ENCODE measurements at places on chromosomes 6 and 20. TPM values are rescaled to one million over a fixed set of nuclear protein-coding genes. Genes with fewer than 3 reads are reported as not detected.
A peak's percentile ranks its signal among the peaks of the same experiment; 100 is the strongest.

Gene DLL1
- total RNA-seq: 26.9 TPM

Gene TBXT
- not detected for total RNA-seq

Gene FAM217A
- not detected for total RNA-seq

DNA sequence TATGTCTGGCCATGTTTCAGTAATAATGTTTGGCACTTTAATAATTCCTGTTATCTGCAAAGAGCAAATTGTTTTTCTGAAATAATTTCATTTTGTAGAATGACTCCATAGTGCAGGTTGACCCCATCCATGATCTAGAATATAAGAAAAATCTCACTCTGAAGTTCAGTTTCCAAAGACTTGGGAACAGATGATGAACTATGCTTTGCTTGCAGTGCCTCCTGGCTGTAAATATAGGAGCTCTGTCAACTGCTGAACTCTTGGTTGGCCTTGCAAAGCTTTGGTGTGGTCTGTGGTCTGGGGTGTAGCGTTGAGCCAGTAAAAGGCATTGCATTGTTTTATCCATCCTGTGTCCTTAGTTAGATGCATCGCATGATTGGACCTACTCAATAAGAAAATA is 104.0 kb downstream of the PLCB4 start:
- H3K4me3 ChIP-seq: no peak overlapping the region
- no peak overlapping the region for H3K27ac ChIP-seq
- H3K4me1 ChIP-seq: no peaks in the 10 kb centered on the region
- H3K36me3 ChIP-seq: no peaks in the 10 kb centered on the region

- DNase-seq: no peak
- H3K27me3 ChIP-seq: no peaks in the 10 kb centered on the region
- H3K4me1 ChIP-seq: no peaks in the 10 kb centered on the region
- no peaks in the 10 kb centered on the region for H3K36me3 ChIP-seq
- H3K27ac ChIP-seq: no peak overlapping the region
- no peak overlapping the region for H3K4me3 ChIP-seq
Observed at GRCh38 chr20:5844063-5844681, 94.0 kb downstream of the SHLD1 start.

DNA sequence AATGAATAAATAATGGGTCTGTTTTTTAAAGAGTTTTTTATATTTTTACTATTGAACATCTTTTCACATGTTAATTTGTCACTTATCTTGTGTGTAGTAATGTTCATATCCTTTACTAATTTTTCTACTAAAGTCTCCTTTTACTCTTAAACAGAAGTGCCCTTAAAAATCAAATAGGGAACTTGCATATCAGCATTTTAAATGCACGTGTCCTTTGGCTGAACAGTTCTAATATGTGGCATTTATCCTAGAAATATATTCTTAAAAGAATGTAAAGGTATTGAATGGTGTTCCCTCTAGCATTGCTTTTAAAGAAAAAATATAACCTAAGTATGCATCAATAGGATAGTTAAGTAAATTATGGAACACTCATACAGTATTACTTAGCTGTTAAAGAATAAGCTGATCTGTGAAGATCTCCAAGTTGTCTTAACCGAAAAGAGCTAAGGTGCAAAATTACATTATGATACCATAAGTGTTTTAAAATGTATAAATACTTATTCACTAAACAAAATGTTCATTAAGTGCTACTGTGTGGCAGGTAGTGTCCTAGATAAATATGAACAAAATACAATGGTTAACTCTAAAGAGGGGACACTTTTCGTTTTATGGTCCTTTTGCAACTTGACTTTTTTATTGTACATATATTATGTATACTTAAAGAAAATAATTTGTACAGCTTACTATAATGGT is 631 bp upstream of the PGBD1 start:
- H3K27ac ChIP-seq: no peak overlapping the region
- H3K27me3 ChIP-seq: no peaks in the 10 kb centered on the region
- H3K4me1 ChIP-seq: no peaks in the 10 kb centered on the region

DNA sequence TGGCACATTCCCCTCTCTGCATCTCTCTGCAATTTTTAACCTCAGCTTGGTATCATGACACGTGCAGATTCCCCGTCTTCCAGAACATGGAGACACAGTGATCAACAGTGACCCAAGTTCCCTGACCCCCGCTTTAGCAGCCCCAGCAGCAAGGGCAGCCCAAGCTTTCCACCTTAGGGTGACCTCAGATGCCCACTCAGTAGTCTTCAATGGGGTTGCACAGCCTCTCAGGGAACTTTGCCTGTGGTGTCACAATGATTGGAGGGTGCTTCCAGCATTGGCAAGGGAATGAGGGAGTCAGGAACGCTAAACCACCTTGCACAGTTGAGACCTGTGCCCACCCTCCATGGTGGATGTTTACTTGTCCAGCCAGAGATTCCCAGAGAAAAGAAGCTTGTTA is 287.1 kb upstream of the CDH4 start:
- H3K4me1 ChIP-seq: no peaks in the 10 kb centered on the region
- H3K36me3 ChIP-seq: no peaks in the 10 kb centered on the region
- no peak overlapping the region for H3K4me3 ChIP-seq
- H3K27me3 ChIP-seq: peaks cover 11% of the 10 kb centered on the region
- no peak for DNase-seq
- H3K27ac ChIP-seq: no peak overlapping the region

- no peaks in the 10 kb centered on the region for H3K27me3 ChIP-seq
- H3K36me3 ChIP-seq: no peaks in the 10 kb centered on the region
- H3K4me3 ChIP-seq: no peak overlapping the region
- H3K27ac ChIP-seq: peak overlapping the region; percentile 58
- no peak for DNase-seq
- H3K4me1 ChIP-seq: no peaks in the 10 kb centered on the region
Observed at GRCh38 chr6:81997090-81997926, 244.8 kb upstream of the TENT5A start.

GRCh38 chr6:26252077-26252472 is 112.9 kb upstream of the BTN3A2 start:
- H3K36me3 ChIP-seq: no peaks in the 10 kb centered on the region
- H3K27ac ChIP-seq: peak overlapping the region; percentile 76
- H3K4me3 ChIP-seq: peak overlapping the region; percentile 72
- no peak for DNase-seq
- H3K27me3 ChIP-seq: no peaks in the 10 kb centered on the region
- H3K4me1 ChIP-seq: no peaks in the 10 kb centered on the region

- no peak for DNase-seq
- no peak overlapping the region for H3K4me3 ChIP-seq
- H3K27me3 ChIP-seq: no peaks in the 10 kb centered on the region
- H3K36me3 ChIP-seq: no peaks in the 10 kb centered on the region
Observed at GRCh38 chr20:9329355-9330101, 184.9 kb upstream of the LAMP5 start.

GRCh38 chr20:16257813-16258430 is 315.3 kb downstream of the KIF16B start:
- H3K4me3 ChIP-seq: no peak overlapping the region
- H3K4me1 ChIP-seq: no peaks in the 10 kb centered on the region
- DNase-seq: no peak
- no peaks in the 10 kb centered on the region for H3K27me3 ChIP-seq
- no peaks in the 10 kb centered on the region for H3K36me3 ChIP-seq
- no peak overlapping the region for H3K27ac ChIP-seq

DNA sequence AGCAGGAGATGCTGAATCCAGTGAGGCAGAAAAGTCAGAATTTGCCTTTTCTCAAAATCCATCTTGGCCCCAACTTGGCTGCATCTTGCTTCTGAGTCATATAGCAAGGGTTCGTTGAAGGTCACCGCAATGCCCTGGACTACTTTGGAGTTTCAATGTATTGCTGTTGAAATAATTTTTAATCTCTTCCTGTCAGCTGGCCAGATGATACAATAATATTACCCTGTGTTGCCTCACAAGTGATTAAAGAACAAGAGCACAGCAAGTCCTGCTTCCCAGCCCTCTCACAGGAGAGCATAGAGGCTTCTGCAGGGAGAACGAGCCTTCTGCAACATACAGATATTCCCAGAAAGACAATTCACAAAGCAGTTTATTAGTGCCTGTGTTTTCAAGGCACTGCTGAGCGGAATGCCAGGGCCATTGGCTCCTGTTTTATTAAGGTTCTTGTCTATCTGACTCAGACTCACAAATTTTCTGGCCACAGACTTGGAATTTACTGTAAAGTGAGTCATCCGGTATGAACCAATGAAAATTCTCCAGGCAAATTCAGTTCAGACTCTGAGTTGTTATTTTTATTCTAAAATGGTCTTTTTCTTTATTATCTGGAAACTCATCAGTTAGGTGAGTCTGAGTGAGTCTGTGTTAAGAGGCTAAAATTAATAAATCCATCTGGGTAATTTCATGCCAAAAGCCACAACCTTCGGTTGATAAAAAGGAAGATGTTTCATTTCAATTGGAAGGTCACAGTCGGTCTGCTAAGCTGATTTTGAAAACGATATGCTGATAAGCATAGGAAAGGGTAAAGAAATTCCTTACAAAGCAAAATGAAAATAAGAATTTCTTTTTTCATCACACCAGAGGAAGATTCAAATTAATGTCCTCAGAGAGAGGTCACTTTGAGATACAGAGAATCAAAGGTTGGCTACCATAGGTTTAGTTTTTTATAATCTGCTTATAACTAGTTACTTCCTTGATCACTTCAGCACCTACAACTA is 289.4 kb upstream of the STXBP5 start:
- H3K4me3 ChIP-seq: no peak overlapping the region
- peak overlapping the region; percentile 80 for H3K27ac ChIP-seq
- no peaks in the 10 kb centered on the region for H3K4me1 ChIP-seq
- H3K27me3 ChIP-seq: no peaks in the 10 kb centered on the region
- H3K36me3 ChIP-seq: no peaks in the 10 kb centered on the region

DNA sequence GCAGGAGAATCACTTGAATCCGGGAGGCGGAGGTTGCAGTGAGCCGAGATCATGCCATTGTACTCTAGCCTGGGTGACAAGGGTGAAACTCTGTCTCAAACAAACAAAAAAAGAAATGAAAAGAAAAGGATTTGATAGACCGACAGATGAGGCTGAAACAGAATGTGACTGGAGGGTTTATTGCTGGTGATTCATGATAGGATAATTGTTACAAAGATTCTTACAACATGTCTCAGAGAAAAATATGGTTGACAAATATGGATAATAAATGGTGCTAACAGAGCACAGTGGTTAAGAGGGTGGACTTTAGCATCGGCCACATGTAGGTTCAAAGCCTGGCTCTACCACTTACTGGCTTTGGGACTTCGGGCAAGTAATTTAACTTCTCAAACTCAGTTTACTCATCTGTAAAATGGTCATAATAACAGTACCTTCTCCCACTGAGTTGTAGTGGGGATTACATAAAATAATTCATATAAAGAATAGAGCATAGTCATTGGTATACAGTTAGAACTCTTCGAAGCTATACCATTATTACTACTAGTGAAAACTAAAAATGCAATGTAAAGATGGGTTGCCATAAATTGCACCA is 131.9 kb downstream of the MAP3K7 start:
- no peak for DNase-seq
- H3K27ac ChIP-seq: no peak overlapping the region
- H3K36me3 ChIP-seq: no peaks in the 10 kb centered on the region
- H3K27me3 ChIP-seq: no peaks in the 10 kb centered on the region

DNA sequence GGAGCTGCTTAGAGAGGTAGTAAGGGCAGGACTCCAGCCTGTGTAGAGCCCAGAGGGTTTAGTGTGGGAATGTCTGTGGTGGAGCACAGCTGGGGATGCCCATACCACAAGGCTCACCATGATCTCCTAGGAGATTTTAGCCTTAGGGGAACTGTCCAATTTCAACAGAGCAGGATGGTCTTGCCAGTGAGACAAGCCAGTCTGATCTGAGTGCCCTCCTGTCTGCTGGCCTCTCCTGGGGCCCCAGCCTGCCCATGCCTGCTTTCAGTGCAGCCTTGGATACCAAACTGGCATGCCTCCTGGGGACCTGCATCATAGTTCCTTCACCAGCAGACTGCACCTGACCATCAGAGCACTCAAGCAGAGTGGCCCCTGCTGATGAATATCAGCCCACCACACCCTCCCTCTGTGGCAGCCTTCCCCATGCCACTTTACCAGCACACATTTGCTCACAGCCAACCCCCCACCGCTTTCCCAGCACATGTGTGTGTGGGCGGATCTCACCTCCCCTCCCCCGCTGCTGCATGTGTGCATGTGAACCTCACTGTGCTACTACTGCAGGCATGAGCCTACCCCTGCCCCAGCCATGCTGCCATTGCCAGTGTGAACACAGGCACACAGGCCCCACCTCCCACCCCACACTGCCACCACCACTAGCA is 7.9 kb upstream of the TREM1 start:
- H3K27ac ChIP-seq: no peak overlapping the region
- no peaks in the 10 kb centered on the region for H3K36me3 ChIP-seq
- no peak overlapping the region for H3K4me3 ChIP-seq
- DNase-seq: no peak
- no peaks in the 10 kb centered on the region for H3K4me1 ChIP-seq

DNA sequence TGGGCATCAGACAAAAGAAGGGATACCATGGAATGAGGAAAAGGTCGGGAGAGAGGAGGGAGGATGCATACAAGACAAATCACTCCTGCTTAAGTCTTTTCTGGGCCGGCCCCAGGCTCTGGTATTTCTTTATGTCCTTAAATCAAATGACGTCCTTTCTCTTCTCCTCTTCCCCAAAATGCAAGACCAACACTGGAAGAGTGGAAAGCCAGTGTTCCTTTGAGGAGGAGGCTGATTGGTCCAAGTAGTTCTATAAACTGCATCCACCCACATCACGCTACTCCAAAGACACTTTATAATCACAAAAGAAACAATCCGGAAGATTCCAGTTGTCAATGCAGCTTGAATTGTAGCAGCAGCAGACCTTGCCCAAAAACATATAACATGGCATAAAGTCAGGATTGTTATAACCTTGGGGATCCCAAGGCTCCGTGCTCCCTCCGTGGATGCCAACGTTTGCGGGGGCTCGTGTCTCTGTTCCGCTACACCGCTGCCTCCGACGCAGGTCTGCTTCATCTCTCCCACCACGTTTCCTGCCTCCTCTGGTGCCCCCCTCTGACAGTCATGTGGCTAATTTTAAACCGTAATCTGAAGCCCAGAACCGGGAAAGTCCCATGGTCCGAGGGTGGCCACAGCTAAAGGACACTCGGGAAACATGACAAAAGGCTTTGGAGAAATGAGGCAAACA is 47.1 kb downstream of the MCUR1 start:
- peak overlapping the region; percentile 37 for H3K4me3 ChIP-seq
- H3K27ac ChIP-seq: no peak overlapping the region
- no peaks in the 10 kb centered on the region for H3K27me3 ChIP-seq
- no peaks in the 10 kb centered on the region for H3K36me3 ChIP-seq
- no peaks in the 10 kb centered on the region for H3K4me1 ChIP-seq
- no peak for DNase-seq

DNA sequence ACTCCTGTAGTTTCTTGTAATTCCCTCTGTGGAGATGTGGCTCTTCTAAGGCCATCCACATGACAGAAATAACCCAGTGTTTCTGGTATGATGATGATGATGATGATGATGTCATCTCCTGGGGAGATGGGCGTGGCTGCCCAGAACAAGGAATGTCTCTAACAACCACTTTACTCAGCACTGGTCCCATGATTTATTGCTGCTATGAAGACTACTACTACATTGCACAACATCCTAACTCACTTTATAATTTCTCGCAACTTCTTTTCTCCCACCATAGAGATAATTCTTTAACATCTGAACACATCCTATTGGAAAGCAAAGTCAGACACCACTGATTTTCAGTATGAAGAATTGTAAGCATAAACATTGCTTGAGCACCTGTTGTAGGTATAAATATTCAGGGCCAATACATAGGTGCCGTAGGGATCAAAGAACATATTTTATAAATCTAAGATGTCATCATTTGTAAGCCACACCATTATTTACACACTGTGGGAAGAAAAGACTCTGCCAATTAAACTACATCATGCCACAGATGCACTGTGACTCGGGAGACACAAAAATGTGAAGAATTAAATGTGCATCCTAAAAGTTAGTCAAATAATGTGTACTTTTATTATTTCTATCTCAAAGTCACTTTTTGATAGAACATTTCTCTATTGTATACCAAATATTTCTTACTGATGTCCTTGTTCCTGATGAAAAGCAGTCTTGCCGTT is 6.4 kb downstream of the TPMT start:
- H3K27ac ChIP-seq: no peak overlapping the region
- H3K4me1 ChIP-seq: no peaks in the 10 kb centered on the region
- no peaks in the 10 kb centered on the region for H3K27me3 ChIP-seq
- H3K4me3 ChIP-seq: no peak overlapping the region
- no peaks in the 10 kb centered on the region for H3K36me3 ChIP-seq

Measured in breast epithelium (tissue), 4 donors.